Stimulated activated CD4-positive, alpha-beta T cell treated with anti-CD3 and anti-CD28 coated beads, Interleukin-1b, Interleukin-23, amount 100 ng/mL, for 1 hour (primary cell): ENCODE measurements at places on chromosomes 5 and 9.

- DNase-seq: no peak
These were observed 41.6 kb upstream of the TLR4 start for GRCh38 chr9:117662651-117663050.

GRCh38 chr5:2119573-2119972, 236.8 kb upstream of the IRX4 start:
- DNase-seq: no peak

- DNase-seq: no peak
These were observed 547.6 kb downstream of the BNC2 start for GRCh38 chr9:16322849-16323248.

DNA sequence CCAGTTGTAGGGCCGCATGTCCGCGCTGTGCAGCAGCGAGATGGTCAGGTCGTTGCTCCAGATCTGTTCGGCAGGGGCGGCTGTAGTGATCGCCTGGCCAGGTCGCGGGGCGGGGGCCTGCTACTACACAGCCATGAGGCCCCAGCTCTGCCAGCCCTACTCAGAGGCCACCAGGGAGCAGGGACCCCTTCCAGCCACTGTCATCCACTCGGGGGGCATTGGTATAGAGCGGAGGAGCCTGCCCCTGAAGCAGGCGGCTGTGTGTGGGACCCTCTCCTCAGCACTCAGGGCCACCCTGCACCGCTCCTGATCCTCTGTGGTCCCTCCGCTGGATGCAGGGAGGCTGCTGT, 1.7 kb downstream of the FBXW5 start:
- DNase-seq: no peak

DNA sequence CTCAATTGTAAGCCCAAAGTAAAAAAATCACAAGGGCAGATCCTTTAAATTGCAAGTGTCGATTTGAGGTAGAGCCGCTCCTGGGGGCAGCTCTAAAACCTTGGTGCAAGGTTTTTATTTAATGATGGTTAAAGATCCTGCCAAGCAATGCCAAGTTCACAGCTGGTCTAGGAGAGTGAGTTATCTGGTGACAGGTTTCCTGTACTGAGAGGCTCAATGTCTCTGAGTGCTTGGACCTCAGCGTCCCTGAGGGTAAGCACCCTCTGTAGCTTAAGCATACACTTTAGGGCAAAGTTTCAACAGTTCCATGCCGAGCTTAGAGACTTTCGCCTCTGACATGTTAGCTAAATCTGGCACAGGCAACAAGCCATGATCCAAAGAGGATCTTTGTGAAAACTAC, 119.8 kb upstream of the EGFLAM start:
- no peak for DNase-seq

- DNase-seq: peak; percentile 66
These were observed 52.9 kb downstream of the LRSAM1 start for GRCh38 chr9:127503947-127504886.

GRCh38 chr5:109612278-109612905, 77.3 kb upstream of the MAN2A1 start:
- DNase-seq: no peak

- DNase-seq: no peak
These were observed 98.2 kb downstream of the NDFIP1 start for GRCh38 chr5:142206801-142207200.

DNA sequence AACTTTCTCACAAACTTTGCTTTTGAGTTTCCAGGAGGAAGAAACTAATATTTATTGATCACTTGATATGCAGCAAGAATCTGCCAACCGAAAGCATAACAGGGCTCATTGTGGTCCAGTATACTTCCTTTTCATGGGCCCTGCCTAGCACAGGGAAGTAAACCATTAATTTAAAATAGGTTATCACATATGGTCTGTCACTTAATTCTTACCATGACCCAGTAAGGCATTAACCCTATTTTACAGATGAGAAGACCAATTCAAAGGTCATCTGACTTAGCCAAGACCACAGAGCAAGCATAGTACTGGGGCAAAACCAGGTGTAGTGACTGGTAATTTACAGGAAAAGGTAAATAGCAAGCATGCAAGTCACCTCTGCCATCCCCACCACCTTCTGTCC, 336.9 kb upstream of the DMAC1 start:
- DNase-seq: no peak

DNA sequence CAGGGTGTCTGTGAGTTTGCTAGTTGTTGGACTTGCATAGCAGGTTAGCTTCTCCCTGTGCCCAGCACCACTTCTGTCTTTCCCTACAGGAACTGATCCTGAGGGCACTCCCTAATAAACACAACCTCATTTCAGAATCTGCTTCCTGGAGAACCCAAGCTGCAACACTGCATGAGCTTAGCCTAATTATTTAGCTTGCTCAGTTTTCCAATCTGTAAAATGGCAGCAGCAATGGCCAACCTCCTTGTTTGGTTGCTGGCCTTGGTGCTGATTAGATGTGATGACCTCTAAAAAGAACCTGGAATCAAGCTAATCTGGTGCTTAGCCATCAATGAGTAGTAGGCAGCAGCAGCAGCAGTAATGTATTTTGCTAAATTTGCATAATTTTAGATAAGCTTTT, 133.9 kb downstream of the ADCY2 start:
- no peak for DNase-seq

DNA sequence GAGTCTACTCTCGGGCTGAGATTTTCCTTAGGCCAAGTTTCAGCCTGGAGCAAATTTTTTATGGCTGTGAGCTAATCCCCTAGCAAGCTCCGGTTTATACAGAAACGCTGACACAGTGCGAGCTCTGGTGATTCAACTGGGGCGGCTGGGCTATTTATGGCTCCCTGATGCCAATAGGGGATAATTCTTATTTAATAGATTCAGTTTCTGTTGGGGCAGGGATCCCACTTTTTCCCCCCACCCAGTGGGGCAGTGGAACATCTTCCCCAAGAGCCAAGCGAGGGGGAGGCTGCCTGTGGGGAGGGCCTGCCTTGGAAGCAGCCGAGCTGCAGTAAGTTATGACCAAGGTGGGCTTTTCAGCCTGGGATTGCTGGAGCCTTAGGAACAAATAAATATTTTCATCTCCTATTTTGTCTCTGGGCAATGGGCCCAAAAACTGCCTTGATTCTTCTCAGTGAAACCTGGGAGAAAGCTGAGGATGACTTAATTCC, 129.1 kb downstream of the MACROH2A1 start:
- no peak for DNase-seq

GRCh38 chr9:96086936-96087571, 211.6 kb downstream of the ERCC6L2 start:
- DNase-seq: no peak

GRCh38 chr9:104981543-104982129, 53.7 kb upstream of the ABCA1 start:
- DNase-seq: no peak

GRCh38 chr9:115653171-115653606, 500.4 kb upstream of the PAPPA start:
- DNase-seq: no peak

DNA sequence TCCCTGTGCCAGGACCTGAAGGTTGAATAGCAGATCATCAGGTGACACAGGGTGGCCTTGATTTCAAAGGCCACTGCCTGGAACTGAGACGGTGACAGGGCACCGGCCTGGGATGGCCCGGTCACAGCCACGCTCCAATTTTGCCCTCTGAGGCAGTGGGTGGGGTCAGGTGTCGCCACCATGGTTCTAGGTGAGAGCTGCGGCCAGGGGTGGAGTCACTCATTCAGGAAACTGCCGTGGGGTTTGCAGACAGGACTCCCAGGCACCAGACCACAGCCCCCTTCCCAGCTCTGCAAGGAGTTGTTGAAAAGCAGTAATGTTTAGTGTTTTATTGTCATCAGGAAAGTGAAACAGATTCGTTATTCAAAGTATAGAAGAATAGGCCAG, 17.3 kb upstream of the RNU6ATAC start:
- no peak for DNase-seq

- DNase-seq: no peak
These were observed 17.0 kb upstream of the AUH start for GRCh38 chr9:91378695-91379127.

DNA sequence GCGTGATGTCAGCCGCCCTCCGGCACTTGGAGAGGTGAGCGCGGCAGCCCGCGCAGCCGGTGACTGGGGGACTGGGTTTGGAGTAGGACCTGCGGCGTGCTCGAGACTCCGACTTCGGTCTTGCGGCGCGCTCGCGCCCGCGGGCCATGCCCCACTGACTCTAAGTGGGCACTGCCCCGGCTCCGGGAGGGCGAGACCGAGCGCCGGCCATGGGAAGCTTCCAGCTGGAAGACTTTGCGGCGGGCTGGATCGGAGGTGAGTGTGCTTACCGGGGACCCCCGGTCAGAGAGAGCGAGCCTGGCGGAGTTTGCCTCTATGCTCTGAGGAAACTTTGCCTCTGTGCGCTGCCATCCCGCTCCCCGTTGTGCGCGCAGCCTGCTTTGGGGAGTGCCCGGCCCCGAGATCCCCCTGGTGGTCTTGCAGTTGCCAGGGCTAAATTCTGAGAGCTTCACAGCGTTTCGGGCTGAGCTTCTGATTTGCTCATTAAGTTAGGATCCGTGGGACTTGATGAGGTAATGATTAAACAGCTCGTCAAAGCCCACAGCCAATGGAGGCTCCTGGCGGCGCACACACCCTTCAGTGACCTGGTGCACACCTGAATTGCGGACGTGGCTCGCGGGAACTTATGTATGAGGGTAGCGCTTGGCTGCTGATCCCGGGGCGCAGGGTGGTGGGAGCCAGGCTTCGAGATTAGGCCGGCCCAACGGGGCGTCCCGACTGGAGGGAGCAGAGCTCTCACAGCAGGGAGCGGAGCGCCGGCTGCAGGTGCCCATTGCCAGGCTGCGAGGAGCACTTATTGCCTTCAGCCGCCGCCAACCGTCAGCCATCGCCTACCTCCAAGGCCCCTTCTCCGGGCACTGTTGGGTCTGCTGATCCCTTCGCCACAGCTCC, at the start of gene SLC25A48:
Gene SLC25A48, plus strand, starts transcription at position 25 of the 891 bp plus-strand sequence. Its CDS starts 185 bp downstream, at position 210.
- no peak for DNase-seq

DNA sequence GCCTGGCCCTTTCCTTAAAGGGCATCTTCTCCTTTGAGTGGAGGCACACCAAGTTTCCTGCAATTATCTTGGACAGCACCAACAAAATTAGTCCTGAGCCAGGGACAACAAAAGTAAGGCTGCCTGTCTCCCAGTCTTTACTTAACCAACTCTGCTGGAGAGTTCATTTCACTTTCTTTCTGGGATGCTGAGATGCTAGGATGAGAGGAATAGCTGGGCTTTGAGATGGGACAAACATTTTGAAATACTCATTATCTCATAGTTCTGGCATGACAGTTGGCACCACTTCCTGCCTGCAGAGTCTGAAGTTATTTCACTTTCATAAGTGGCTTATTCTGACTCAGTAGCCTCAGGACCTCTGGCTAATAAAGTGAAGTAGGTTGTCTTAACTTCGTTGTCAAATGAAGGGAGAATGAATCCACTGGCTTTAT, 157.0 kb downstream of the C9orf152 start:
- no peak for DNase-seq

- DNase-seq: no peak
These were observed 48.8 kb upstream of the JAK2 start for GRCh38 chr9:4936277-4936676.

DNA sequence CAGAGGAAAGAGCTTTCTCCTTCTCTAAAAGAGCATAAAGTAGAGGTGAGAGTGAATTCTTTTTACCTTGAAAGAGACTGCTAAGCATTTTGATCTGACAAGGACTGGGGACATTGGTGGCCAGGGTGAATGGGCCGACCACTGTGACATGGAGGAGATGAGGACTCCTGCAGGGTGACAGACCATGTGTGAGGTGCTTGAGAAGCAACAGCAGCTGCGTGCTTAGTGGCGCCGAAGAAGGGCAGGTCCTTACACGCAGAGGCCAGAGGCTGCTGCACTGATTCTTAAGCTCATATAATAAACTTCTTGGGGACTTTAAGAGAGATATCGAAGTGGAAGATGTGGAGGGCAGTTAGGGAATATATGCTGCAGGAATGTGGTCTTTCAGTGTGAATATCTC, 8.7 kb upstream of the JAKMIP2 start:
- DNase-seq: no peak

DNA sequence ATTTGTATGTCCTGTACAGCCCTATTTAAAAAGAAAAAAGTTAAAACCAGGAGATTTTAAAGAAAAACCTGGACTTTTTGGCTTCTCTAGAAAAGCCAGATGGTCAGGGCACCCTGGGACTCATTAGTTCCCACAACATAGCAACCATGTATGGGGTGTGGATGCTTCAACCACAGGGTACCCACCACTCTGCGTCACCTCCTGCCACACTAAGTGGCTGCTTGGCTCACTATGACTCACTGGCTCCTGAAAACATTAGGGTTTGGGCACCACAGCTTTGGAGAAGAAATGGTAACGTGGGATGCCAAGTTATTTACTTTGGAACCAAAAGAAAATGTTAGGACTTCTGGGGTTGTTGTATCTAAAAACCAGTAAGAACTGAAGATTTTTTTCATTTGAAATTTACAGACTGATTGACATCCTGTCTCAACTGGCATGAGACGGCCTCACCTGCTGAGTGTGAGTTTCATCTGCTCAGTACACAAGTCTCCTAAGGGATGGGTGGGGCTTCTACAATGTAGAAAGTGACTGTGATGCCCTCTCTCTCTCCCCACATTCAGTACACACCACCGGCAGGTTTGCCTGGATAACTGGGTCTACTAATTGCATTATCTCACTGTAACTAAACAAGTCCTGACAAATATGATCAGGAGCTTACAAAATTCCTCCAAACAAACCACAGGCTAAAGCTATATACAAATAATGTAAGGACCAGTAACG, 103.9 kb downstream of the ESM1 start:
- DNase-seq: no peak

DNA sequence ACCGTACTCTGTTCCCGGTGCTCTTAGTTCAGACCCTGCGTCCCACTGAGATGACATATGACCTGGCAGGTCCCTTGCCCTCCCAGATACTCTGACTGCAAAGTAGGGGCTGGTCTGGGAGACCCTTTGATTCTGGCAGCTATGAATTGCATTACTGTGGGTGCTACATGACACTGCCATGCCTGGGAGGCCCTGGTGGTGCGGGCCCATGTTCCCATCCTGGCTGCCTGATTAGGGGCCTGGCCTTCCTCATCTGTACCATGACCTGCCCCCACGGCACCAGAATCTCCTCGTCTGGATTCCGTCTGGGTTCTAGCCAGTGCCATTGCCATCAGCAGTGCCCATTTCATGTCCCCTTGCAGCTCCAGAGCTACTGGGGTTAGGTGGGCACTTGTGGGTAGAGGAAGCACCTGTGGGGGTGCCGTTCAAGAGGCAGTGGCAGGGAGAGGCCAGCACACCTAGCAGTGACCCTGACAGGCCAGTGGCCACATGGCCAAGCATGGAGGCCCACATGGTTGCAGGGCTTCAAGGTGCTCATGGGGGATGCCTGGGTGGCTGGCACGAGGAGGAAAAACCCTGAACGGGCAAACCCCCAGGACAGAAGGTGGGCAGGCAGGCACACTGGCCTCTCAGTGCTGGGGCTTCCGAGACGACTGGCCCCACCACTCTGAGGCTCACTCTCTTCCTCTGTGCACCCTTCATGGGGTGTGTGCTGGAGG, 69.7 kb downstream of the PHF2 start:
- no peak for DNase-seq

- no peak for DNase-seq
These were observed 369.4 kb downstream of the TMEM161B start for GRCh38 chr5:87899208-87899661.

DNA sequence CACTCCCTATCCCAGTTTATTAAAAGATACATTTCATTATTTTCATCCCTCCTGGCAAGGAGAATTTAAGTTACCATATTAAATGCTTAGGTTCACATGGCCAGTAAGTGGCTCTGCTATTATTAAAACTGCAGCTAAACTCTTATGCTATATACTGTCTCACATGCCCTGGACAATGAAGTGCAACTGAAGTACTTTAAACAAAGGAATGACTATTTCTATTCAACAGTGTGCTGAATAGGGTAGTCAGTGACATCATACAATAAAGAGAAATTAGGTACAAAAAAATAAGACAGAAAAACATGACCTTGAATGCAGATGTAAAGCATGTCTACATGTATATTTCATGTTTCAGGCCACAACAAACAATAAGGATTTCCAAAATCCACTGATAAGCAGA, 282.6 kb upstream of the SMC2 start:
- DNase-seq: no peak
